PC-3 (cell line): ENCODE measurements at places on chromosomes 4 and X. TPM values are rescaled to one million over a fixed set of nuclear protein-coding genes. Genes with fewer than 3 reads are reported as not detected.
A peak's percentile ranks its signal among the peaks of the same experiment; 100 is the strongest.

DNA sequence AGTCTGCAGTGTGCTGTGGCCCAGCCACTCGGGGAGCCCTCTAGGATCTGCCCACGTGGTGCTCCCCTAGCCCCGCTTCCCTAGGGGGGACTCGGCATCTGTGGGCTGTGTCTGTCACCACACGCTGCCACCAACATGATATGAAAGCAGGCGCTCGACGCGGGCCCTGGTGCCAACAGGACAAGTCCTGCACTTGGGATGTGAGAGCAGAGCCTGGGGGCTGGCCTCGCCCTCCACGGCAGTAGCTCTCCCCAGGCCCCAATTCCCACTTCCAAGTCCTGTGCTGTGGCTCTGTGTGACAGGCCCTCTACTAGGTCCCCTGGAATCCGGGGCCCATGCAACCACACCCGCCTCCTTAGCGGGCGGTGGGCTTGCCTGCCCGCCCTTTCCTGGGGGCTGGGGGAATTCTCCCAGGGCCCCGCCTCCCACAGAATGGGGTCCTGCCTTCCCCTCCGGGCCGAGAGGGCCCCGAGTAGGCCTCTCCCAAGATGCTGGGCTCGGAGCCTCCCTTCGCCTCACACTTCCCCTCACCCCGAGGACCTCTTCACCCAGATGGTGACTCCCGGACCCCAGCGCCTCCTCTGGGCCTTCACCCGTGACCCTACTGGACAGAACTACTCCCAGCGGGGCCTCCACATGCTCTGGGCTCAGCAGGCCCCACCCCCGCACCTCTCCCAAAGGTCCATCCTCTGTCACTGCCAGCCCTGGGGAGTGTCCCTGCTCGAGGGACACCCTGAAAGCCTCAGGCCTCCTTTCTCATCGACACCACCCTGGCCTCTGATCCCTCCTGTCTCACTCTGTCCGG is 11.2 kb downstream of the LRPAP1 start:
- DNase-seq, result no peak

DNA sequence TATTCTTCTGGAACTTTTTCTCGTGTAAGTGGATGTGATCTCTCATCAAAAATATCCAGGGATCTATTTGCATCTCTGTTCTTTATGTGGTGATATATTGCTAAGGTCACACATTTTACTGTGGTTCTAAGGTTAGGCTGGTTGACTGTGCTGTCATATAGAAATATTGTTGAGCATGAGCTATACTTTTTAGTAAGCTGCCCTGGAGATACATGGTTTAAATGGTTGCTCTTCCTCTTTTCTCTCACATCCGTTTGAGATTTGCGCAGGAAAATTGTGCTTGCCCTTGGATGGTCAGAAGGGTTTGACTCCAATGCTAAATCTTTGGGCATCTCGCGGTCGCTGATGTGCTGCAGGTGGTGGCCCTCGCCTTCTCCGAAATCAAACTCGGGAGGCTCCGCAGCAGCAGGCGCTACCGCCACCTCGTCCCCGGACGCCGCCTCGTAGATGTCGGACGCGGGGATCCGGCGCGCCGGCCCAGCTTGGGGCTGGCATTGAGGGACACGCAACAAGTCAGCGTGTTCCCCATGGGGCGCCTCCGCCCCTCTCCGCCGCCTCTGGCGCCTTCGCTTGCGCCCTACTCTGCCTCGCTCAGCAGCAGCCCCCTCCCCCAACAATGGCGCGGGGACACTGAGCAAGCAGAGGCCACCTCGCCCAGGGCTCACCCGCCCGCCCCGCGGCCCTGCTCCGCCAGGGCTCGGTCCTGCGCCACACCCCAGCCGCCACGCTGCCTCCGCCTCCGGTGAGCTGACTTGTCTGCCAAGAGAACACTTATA is 154.5 kb downstream of the MSN start:
- DNase-seq, result no peak

- no peak for DNase-seq
Observed at GRCh38 chr4:83558059-83558653, 22.2 kb downstream of the GPAT3 start.

GRCh38 chr4:25131926-25132325 is 28.3 kb downstream of the SEPSECS start:
- DNase-seq, result no peak

GRCh38 chrX:9829308-9830267 is 43.4 kb downstream of the SHROOM2 start:
- DNase-seq, result peak; percentile 93

DNA sequence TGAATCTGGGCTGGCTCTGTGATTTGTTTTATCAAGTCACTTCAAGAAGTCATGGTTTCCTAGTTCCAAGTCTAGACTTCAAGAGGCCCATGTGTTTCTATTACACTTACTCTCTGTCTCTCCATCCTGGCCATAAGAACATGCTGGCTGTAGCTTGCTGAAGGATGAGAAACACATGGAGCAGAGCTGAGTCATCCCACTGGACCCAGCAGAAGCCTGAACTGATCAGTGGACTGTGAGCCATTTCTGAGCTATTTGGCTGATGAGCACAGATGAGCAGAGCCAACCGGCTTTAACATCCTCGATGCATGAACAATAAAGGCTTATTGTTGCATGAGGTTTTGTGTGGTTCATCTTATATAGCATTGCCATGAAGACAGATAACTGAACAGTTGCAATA is 290.6 kb upstream of the BOD1L1 start:
- peak; percentile 52 for DNase-seq

- peak; percentile 19 for DNase-seq
Observed at GRCh38 chr4:173834151-173834550, 304.1 kb upstream of the HAND2 start.

- no peak for DNase-seq
Observed at GRCh38 chrX:40323977-40324376, 226.2 kb upstream of the BCOR start.

- DNase-seq, result no peak
Observed at GRCh38 chrX:154661170-154661569, 7.8 kb upstream of the CTAG2 start.

DNA sequence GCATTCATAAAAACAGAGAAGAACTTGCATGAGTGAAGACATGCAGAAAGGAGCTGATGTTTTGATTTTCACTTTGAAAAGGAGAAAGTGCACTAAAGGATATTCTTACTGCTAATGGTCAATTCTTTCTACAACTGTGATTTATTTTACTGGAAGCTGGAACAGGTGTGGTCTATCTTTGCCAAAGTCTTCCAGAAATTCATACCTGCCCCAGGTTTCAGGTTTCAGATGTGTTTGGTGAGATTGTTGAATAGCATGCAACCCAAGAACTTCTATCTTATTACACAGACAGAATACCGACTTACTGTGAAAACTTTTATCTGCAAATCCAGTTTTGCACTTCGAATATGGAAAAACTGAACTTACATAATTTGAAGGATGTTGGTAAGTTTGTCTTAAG is 388.3 kb downstream of the PDGFC start:
- DNase-seq, result peak; percentile 38

- DNase-seq, result no peak
Observed at GRCh38 chr4:73780834-73781233, 40.5 kb downstream of the CXCL8 start.

DNA sequence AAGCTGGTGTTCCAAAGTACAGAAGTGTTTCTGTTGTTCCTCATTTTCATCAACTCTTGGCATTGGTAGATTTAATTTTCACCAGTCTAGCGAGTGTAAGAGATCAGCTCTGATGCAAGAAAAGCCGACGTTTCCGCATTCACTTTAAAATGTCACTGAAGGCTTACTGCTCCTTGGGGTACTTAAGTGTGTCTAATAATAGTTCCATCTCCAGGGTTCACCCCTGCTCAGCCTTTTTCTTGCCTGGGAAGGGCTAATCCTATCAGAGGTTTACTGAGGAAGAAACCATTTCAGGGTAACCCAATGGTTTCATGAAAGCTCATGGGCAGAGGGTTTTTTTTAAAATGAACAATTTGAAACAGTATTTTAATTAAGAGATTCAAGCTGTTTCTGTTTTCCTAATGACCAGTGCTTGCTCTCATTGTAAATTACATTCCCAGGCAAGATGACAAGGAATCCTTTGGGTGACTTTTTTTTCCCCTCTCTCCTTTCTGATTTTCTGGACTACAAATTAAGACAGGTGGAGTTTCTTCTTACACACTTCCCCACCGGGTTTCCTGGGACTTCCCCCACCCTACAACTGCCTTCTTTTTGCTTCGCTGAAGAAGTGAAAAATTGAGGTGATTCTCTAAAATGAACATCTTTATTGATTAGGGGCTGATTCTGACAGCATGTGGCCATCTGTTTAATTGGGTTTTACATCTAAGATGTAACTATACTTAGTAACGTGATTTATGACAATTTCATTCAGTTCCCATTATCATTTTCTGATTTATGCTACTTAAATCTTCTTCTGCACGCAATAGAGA is 78.7 kb upstream of the CBLL2 start:
- no peak for DNase-seq

GRCh38 chr4:119032921-119033685 is 102.5 kb upstream of the MYOZ2 start:
- no peak for DNase-seq

- no peak for DNase-seq
Observed at GRCh38 chr4:182343453-182343852, 100.3 kb downstream of the TENM3 start.

DNA sequence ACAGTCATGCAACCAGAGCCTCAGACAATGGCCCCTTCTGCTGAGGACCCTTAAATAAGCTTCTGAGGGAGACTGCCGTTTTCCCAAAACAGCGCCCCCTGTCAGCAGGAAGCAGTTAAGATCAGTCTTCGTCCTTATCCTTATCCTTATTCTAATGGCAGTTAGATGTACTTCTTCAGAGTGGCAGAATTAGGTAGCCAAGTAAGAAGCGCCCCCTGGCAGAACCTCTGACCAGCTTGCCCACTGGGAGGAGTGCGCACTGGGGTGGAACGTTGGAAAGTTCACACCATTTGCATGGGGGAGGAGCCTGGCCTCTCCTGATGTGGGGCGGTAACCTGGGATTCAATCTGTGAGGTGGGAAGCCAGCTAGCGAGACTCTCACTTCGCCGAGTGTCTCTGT is 133.6 kb upstream of the QRFPR start:
- no peak for DNase-seq

GRCh38 chrX:140723121-140723715 is 13.7 kb downstream of the LINC00632 start:
- DNase-seq, result no peak

DNA sequence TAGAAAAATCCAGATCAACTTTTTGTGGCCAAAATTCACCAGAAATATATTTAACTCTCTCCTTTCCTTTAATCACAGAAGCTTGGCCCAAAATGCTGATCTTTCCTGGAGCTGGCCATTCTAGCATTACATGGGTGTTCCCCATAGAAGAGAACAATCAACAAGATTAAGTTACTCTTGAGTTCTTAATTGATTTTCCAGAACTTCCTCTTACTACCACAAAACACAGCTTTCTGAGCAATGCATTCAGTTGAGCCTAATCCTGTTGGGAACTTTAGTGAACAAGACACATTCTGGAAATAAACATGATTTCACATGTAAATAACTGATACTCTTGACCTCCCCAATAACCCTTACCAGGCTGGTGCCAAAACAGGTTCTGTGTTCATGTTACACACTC is 45.4 kb upstream of the STIM2 start:
- no peak for DNase-seq

DNA sequence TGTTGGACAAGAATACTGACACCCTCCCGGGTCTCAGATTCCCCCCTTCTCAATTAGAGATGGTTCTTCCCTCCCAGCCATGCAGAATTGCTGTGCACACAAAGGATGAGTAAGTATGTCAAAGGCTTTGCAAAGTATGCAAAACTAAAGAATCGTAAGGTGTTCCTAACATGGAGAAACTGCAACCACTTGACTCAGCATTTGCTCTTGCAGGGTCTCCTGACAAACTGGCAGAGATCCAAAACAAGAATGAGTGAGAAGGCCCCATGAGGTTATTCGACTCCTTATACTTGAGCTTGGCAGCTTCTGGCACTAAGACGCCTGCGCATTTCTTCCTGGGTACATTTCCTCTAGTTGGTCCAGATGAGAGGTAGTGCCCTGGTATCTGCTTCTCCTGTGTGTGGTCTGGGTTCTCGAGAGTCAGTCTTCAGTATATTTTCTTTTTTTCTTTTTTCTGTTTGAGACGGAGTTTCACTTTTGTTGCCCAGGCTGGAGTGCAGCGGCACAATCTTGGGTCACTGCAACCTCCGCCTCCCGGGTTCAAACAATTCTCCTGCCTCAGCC is 8.2 kb downstream of the FAM184B start:
- peak; percentile 35 for DNase-seq

GRCh38 chr4:25343671-25344070 is 31.1 kb downstream of the ZCCHC4 start:
- DNase-seq, result peak; percentile 13

GRCh38 chrX:109643687-109644086 is 18.7 kb upstream of the KCNE5 start:
- no peak for DNase-seq

DNA sequence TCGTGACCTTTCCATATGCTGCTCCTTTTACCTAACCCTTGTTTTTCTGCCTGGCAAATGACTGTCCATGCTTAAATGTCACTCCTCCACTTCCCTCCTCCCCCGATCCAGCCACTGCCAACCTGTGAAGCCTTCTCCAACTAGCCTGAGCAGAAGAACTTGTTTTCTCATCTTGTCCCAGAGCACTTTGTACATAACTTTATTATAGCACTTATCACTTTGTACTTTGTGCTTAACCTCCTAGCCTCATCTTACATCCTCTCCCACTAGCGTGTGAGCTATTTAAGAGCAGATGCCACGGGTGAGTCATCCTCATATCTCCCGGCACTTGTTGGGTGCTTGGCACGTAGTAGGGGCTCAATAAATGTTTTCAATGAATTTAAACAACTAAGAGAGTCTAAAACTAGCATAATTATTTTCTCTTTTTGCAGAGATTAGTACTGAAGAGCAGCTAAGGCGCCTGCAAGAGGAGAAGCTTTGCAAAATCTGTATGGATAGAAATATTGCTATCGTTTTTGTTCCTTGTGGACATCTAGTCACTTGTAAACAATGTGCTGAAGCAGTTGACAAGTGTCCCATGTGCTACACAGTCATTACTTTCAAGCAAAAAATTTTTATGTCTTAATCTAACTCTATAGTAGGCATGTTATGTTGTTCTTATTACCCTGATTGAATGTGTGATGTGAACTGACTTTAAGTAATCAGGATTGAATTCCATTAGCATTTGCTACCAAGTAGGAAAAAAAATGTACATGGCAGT is 46.9 kb downstream of the XIAP start:
- no peak for DNase-seq

GRCh38 chr4:119690871-119691270 is 62.3 kb upstream of the PDE5A start:
- DNase-seq, result peak; percentile 45

GRCh38 chrX:11406109-11406765 is 113.0 kb downstream of the AMELX start:
- DNase-seq, result peak; percentile 14

Gene PRKG2
- total RNA-seq, result 0.40 and 0.55 TPM in 2 replicates

Gene SCOC
- 22.5 and 28.2 TPM in 2 replicates for total RNA-seq

Gene CTAG2
- not detected in 2 replicates for total RNA-seq

Gene PARM1
- 2.9 and 4.5 TPM in 2 replicates for total RNA-seq

Gene ARHGAP6
- 2.1 and 2.8 TPM in 2 replicates for total RNA-seq

Gene CDKL2
- total RNA-seq, result 0.55 and 0.69 TPM in 2 replicates

Gene TMPRSS11A
- total RNA-seq, result not detected in 2 replicates

Gene BMPR1B
- 5.0 and 7.1 TPM in 2 replicates for total RNA-seq

Gene CFAP47
- not detected in 2 replicates for total RNA-seq

Gene MAGEA12
- 0.23 and 0.29 TPM in 2 replicates for total RNA-seq

Gene ARHGAP36
- not detected in 2 replicates for total RNA-seq

Gene EDNRA
- total RNA-seq, result 2.1 and 2.4 TPM in 2 replicates

Gene IL21
- total RNA-seq, result not detected in 2 replicates

Gene KANTR
- 9.3 and 9.7 TPM in 2 replicates for total RNA-seq
